ENCODE measurements at places on chromosomes 12 and 14. TPM values are rescaled to one million over a fixed set of nuclear protein-coding genes. Genes with fewer than 3 reads are reported as not detected.

The TSPAN9 gene
- 162 TPM for total RNA-seq

DNA sequence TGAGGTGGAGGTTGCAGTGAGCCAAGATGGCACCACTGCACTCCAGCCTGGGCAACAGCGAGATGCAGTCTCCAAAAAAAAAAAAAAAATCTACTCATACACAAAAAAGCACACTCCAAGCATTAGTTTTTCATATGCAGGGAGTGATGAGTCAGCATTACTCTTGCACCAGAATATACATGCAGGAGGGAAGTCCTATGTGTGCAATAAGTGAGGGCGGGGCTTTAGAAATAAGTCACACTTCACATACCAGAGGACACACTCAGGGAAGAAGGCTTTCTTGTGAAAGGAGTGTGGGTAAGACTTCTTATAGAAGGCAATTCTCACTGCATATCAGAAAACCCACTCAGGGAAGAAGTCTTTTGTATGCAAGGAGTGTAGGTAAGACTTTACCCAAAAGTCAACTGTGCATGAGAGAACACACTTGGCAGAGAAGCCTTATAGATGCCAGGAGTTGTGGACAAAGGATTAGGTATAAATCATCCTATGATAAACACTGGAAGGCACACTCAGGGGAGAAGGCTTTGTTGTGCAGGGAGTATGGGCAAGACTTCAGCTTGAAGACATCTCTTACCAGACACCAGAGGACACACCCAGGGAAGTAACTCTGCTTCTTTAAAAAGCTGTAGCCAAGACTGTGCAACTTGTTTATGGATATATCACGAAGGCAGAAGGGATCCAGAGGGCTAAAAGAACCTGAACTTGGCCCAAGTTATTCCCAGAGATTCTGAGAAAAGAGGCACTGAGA is 50.5 kb downstream of the ATF7 start:
- DNase-seq: peak; percentile 53

DNA sequence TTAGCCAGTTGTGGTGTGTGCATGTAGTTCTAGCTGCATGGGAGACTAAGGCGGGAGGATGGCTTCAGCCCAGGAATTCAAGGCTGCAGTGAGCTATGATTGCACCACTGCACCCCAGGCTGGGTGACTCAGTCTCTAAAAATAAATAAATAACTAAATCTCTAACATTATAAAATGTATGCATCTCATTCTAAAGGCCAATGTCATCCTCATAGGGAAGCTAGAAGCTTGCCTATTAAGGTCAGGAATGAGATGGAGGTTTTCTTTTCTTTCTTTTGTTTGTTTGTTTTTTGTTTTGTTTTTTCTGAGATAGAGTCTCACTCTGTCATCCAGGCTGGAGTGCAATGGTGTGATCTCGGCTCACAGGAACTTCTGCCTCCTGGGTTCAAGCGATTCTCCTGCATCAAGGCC is 48.8 kb upstream of the PAPLN start:
- DNase-seq: no peak

DNA sequence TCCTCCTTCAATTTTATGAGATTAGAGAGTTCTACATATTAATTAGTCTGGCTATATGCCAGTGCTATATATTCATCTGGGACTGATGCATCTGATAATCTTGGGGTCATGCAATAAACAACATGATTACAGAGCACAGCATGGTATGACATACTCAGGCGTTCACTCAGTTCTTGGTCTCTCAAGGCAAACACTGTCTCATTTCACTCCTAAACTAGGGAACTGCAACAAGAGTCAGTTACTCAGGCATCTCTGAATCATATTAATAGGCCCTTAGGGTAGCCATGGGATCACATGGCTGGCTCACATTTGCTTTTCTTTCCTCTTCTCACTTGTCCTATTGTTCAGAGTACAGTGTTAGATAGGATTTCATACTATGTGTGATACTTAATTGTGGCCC is 91.8 kb upstream of the TMEM260 start:
- DNase-seq: no peak

DNA sequence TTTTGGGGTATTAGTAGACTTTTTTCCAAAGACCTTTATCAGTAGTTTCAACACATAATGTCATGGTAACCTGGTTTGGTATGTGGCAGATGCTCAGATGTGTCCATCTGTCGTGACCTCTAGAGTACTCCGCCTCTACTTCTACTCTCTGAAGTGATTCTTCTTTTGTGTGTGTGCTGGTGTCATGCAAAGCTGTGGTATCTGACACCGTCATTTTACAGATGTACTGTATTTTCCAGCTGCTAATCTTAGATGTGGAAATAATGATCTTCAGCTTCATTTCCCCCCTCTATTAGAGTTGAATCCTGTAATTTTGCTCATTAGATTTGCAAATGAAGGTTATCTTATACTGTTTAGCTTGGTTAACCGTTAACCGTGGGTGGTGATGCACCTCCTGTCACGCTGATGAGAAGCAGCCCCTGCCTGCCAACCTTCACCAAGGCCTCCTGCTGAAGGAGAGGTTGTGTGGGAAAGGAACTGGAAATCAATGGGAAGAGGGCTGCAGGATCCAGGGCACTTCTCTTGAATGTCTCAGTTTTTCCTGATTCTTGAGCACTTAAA is 222.4 kb upstream of the AMIGO2 start:
- DNase-seq: no peak

DNA sequence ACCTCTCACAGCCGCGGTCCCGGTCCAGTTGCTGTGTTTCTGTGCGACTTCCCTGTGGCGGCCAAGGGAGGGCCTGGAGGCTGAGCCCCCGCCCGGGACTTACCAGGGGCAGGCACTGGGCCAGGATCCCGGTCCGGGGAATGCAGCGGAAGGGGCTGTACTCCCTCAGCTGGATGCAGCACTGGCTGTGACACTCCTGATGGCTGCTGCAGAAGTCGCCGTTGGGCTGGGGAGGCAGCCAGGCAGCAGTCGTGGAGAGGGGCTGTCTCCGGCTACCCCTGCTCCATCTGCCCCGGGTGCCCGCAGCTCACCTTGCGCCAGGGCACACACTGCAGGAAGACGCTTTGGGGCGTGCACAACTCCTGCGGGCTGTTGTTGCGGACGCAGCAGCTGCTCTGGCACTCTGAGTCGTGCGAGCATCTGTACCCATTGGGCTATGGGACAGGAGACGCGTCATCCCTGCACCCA is 6.2 kb downstream of the LRCOL1 start:
- DNase-seq: no peak

- no peak for DNase-seq
These were observed 161.6 kb downstream of the PLCZ1 start for GRCh38 chr12:18576104-18576626.

The CATSPERB gene
- total RNA-seq: 5.7 TPM

The FOXN4 gene
- total RNA-seq: not detected

DNA sequence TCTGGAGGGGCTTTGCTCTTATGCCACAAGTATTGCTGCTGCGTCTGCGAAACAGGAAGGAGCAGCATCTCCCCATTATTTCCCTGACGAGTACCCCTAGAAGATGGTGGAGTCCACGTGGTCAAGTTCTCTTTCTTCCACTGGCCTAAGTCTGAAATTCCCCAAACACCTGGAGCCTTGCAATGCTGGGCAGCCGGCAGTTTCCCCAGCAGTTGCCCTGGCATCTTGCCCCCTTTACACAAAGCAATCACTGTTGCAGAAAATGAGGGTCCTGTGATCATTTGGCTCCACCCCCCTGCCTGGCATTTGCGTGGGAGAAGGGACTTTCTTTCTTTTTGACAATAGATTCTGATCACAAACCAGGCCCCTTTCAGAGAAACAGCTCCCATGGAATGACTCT is 56.9 kb downstream of the FOS start:
- peak; percentile 80 for DNase-seq

- no peak for DNase-seq
These were observed 23.1 kb downstream of the BICDL1 start for GRCh38 chr12:120012067-120012621.

DNA sequence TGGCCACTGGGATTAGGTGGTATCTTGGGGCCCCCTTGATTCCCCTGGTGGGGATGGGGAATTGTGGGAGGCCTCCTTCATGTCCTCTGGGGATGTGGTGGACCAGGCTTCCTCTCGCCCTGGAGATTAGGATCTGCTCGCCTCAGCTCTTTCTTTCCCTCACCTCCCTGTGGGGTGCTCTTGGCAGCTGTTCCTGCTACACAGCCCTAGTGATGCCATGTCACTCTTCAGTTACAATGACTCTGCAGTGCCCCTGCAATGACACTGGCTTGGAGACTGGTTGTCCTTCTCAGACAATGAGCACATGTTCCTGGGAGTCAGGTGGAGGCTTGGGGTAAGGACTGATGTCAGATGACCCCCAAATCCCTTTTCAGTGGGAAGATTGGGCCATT is 83.9 kb downstream of the ADCK1 start:
- peak; percentile 33 for DNase-seq

- DNase-seq: peak; percentile 45
These were observed 3.4 kb upstream of the MYRFL start for GRCh38 chr12:69821456-69822159.

The AMN gene
- total RNA-seq: 2.1 TPM

GRCh38 chr12:17588968-17589367 is 501.0 kb downstream of the RERGL start:
- DNase-seq: no peak

DNA sequence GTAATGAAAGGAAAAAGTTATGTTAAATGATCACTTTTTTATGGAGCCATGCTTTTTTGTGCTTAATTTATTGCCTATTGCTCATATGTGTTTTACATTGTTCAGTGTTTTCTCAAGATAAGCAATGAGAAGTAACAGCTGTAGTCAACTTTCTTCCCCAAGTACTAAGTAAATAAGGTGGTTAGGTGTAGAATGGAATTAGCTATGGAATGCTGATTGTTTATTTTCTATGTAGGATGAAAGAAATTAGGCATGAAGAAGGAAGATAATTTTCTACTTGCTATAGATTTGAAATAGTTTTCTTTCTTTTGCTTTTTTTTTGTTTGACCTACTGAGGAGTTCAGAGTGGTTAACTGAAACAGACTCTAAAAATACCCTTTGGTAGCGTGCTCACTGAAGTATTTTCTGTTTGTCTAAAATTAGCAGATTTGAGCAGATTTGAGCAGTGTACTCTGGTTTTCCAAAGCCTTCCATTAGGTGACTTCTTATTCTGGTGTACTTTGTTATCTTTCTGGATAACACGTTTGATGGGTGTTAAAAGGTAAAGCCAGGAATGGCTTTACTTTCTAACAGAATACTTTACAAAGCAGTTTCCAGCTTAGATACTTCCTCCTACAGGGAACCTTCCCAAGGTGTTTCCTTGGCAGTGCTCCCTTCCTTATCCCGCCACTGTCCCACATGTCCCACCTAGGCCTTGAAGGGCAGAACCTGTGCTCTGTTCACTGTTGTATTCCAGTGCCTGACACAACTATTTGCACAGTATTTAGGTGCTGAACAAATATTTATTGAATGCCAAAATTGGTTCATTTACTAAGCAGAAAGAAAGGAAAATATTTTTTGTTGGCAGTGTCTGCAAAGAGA is 56.0 kb downstream of the RASSF3 start:
- DNase-seq: no peak

DNA sequence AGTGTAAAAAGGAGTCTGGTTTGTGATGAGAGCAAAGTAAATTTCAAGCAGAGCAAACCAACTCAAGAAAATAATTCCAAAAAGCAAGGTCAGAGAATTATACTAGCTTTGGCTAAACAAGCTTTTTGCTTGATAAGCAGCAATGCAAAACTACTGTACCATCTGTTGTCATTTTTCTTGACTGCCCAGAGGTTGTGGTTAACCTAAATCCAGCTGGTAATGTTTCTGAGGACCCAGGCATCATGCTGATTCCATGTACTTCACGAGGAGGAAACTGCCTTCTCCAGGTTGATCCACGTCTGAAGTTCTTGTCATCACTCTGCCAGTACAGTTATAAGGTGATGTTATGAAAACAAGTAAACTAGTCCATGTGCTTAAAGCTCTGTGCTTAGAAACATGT is 185.2 kb downstream of the ACSS3 start:
- DNase-seq: no peak

The ERH gene
- 54.1 TPM for total RNA-seq

The TESPA1 gene
- total RNA-seq: 0.92 TPM

The OR11H7 gene
- not detected for total RNA-seq

GRCh38 chr12:26109343-26109881 is 15.4 kb downstream of the BHLHE41 start:
- peak; percentile 69 for DNase-seq

- peak; percentile 34 for DNase-seq
These were observed at the start of gene A2M for GRCh38 chr12:9115731-9116559. TSS of gene A2M (minus strand) at chr12:9115919. CDS start at chr12:9115849, 70 bp downstream.

The KLRF2 gene
- total RNA-seq: not detected

DNA sequence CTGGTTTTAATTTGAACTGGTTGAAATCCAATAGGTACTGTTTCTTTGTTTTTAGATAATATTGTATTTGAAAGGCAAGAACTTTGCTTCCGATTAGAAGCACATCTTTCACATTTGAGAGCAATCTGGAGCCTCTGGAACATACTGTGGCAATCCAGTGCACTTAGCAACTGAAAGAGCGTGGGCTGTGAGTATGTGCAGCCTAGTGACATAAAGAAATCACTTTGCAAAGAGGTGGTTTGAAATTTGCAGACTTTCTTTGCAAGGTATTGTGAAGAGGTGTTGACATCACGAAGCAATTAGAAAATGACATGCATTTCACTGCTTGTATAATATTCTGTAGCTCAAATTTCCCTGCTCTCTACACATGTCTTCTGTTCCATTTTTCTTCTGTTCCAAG is 23.5 kb upstream of the CFAP54 start:
- no peak for DNase-seq

- DNase-seq: no peak
These were observed 37.9 kb downstream of the FBXO34 start for GRCh38 chr14:55309154-55309553.

DNA sequence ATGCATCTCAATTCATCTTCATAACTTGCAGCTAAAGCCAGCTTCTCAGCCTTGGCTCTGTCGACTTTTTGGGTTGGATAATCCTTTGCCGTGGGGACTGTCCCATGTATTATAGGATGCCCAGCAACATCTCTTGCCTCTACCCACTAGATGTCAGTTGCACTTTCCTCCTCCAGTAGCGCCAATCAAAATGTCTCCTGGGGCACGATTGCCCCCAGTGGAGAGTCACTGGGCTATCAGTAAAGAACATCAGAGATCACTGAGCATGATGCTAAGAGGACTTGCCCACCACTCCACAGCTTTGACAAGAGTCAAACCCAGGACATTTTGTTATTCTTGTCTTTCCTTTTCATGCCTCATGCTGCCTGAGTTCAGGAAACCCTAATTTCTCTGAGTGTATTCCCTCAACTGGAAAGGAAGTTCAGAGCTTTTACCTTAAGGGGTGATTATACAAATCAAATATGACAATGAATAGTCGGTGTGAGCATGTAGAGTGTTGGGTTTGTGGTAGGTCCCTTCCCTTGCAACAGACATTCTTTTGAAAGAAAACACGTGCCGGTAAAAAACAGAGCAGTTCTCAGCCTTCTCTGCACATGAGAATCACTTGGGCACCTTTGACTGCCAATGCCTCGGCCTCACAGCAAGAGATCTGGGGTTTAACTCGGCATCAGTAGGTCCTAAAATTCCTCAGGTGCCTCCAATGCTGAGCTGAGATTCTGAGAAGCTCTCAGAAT is 980.6 kb downstream of the VRK1 start:
- no peak for DNase-seq

The KRT83 gene
- total RNA-seq: not detected
